PC-9 (cell line): ENCODE measurements at places on chromosomes 1 and 21. TPM values are rescaled to one million over a fixed set of nuclear protein-coding genes. Genes with fewer than 3 reads are reported as not detected.
A peak's percentile ranks its signal among the peaks of the same experiment; 100 is the strongest.

GRCh38 chr1:51559064-51559500, 40.0 kb upstream of the EPS15 start:
- DNase-seq: no peak

GRCh38 chr21:42291003-42291750, 24.0 kb downstream of the TFF3 start:
- no peak for DNase-seq

- no peak for DNase-seq
Observed at GRCh38 chr1:226424221-226425003, 16.5 kb upstream of the PARP1 start.

DNA sequence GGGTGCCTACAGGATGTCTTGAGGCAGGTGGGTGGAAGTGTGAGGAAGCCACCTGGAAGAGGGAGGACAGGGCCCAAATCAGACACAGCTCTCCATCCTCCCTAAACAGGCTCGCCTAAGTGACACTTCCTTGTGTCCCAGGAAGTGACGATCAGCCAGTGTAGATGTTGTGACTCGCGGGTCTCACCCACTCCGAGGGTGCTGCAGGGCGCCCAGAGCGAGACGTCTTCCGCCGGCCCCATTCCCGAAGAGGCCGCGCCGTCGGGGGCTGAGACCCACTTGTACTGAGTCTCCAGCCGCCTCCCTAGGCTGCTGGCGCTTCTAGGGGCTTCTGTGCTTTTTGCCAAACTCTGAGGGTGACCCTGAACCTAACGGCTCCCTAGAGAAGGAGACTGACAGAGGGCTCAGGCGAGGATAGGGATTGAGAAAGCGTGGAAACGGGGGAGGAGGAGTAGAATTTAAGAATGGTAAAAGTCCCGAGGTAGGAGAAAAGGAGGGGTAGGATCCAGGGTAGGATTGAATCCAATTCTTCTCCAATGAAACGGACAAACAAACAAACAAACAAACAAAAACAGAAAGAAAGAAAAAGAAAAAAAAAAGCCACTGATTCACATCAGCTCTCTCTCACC, 543 bp upstream of the MARK1 start:
- no peak for DNase-seq

Gene SERPINC1
- total RNA-seq: 0.44 TPM in 1 of 2 replicates, not detected in the other

Gene EDN2
- 0.43 and 0.48 TPM in 2 replicates for total RNA-seq

- peak; percentile 39 for DNase-seq
Observed at GRCh38 chr1:238658763-238659162, 727.6 kb upstream of the CHRM3 start.

GRCh38 chr1:53535846-53536245, 76.6 kb downstream of the DMRTB1 start:
- DNase-seq: no peak

- no peak for DNase-seq
Observed at GRCh38 chr1:113981962-113982931, 3.0 kb downstream of the OLFML3 start.

DNA sequence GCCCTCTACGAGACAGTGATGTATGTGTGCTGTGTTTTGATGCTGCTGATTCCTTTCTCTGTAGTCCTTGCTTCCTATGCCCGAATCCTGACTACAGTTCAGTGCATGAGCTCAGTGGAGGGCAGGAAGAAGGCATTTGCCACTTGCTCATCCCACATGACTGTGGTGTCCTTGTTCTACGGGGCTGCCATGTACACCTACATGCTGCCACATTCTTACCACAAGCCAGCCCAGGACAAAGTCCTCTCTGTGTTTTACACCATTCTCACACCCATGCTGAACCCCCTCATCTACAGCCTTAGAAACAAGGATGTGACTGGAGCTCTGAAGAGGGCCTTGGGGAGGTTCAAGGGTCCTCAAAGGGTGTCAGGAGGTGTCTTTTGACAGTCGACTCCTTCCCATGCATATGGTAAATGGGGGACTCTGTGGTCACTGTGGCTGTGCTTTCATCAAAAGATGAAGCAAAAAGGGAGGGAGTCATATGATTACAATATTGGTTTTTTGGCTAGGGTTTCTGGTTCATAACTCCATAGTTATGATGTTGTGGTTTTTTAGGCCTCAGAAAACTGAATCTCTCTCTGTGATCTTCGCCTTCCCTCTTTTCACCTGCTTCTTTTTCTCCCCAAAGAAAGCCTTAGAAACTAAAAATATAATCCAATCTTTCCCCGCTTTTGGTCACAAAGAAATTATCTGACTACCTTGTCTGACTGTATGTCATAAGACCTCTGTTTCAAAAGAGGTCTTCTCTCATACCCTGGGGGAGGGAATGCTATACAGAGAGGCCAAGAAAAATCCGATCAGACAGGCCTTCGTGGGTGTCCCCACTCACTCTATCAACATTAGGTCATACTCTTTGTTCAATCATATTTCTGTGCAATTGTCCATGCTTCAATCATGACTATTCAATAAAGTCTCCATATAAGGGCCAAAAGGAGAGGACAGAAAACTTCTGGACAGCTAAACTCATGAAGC, 4.2 kb downstream of the OR2T1 start:
- DNase-seq: no peak

- no peak for DNase-seq
Observed at GRCh38 chr1:181726320-181727012, 243.1 kb downstream of the CACNA1E start.

DNA sequence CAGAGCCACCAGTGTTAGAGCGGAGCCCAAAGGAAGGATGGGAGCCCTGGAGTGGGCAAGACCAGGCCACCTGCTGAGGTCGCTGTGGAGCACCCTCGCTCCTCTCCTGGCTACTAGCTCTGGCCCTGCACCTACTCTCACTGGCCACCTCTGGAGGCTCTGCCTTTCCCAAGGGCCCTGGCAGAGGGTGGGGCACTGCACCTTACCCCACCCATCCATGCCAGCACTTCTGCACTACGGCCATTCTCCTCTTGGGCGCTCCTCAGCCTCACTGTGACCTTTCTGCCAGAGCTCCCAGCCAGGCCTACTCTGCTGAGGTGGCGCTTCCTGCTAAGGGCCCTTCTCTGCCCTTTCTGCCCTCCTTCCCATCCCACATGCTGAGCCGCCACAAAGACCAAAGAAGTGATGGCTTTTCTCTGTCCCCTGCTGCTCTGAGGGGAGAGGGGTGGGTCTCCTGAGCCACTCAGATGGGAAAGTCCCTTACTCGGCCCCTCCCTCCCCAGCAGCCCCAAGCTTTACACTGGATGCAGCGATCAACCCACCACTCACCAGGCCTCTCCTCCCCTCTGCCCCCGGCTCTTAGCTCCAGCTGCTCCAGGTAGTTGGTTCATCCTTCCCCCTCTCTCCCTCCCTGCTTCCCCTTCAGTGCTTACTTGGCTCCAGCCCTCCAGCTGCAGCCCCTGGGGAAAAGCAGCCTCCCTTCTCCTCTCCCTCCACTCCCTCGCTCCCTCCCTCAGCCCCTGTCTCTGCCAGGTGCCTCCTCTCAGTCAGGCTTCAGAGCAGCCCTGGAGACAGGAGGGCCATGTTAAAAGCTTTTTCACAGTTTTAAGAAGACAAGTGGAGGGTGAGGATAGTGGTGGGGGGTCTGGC, 14.8 kb upstream of the TMEM222 start:
- no peak for DNase-seq

DNA sequence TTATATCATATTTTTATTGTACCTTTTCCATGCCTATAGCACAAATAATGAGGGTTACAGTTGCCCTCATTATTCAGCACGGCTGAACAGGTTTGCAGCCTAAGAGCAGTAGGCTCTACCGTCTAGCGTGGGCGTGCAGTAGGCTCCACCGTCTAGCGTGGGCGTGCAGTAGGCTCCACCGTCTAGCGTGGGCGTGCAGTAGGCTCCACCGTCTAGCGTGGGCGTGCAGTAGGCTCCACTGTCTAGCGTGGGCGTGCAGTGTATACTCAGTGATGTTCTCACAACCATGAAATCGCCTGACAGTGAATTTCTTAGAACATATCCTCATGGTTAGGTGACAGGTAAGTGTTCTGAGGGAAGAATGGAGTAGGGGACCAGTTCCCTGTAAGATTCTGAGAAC, 84.9 kb downstream of the DYRK1A start:
- no peak for DNase-seq

DNA sequence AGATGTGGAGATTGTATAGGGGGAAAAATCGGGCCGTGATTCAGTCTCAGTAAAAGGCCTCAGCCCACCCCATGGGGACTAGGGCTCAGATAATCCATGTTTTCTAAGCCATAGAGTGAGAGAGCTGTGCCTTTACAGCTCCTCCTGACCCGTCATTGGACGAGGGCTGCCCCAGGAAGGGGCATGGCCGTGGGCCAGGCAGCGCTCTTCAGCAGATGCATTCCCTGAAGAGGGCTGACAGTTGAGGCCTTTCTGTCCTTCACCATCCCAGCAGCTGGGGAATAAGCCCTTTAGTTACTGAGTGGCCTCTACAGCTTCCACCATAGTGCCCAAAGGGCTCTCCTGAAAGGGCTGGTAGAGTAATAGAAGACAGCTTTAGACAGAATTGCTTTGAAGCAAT, 57.2 kb downstream of the ST3GAL3 start:
- DNase-seq: no peak

GRCh38 chr1:16091296-16091695, 17.8 kb upstream of the FAM131C start:
- DNase-seq: peak; percentile 74

- DNase-seq: peak; percentile 56
Observed at GRCh38 chr1:30977105-30977504, 68.5 kb upstream of the SDC3 start.

DNA sequence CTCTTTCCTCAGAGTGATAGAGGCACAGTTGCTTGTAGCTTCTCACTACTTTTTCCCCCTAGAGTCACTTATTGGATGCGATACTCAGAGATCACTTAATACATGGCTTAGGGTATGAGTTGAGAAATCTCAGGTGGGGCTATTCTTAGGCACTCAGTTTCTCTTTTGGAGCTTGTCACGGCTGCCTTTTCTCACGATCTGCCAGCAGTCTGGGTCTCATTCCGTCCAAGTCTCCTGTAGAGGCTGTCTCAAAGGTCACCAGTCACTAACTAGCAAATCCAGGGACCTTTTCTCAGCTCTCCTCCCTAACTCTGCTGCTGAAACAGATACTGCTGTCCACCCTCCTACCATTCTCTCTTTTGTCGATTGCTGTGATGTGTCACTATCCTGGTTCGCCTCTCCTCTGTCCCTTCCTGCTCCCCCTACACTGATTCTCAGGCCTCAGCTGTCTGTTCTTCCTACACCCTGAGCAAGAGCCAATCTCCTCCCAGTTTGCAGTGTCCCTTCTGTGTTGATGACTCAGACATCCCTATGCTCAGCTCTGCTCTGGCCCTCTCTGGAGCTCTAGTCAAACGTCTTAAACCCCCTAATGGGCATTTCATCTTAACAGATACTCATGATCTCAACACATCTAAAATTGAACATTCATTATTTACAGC, 12.4 kb downstream of the ATP1A2 start:
- DNase-seq: peak; percentile 9

Gene TDRD10
- total RNA-seq: not detected in 2 replicates

- DNase-seq: no peak
Observed at GRCh38 chr1:162631546-162632191, 595 bp upstream of the DDR2 start.

Gene IL6R
- total RNA-seq: 1.5 and 3.2 TPM in 2 replicates

- no peak for DNase-seq
Observed at GRCh38 chr1:72007312-72007711, 275.0 kb downstream of the NEGR1 start.

DNA sequence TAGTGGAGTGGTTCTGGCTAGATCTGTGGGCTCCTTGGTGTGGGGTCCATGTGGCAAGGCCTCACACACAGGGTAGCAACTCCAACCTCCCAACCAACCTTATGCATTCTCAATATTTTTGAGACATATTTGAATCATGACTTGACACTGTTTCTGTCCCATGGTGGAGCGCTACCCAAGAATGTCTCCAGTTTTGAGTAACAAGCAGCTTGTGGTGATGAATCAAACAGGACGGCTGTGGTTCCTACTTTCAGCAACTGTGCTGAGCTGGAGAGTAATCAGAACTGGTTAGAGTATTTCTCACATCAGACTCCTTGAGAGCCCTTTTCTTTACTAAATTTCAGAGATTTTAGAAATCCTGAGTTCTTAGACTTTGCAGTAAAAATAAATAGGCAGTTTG, 3.1 kb downstream of the LCE3D start:
- DNase-seq: no peak

Gene TMEM269
- 0.28 and 1.0 TPM in 2 replicates for total RNA-seq

GRCh38 chr1:208161005-208161404, 83.2 kb downstream of the PLXNA2 start:
- no peak for DNase-seq

Gene CCDC30
- total RNA-seq: 6.9 and 10.2 TPM in 2 replicates

GRCh38 chr1:27394282-27394658, 1.8 kb downstream of the GPR3 start:
- no peak for DNase-seq

Gene SPOCD1
- 10.2 and 14.6 TPM in 2 replicates for total RNA-seq

- DNase-seq: no peak
Observed at GRCh38 chr1:20682571-20683236, 21.5 kb upstream of the DDOST start.

- DNase-seq: no peak
Observed at GRCh38 chr21:41877901-41878830, 978 bp downstream of the PRDM15 start.

DNA sequence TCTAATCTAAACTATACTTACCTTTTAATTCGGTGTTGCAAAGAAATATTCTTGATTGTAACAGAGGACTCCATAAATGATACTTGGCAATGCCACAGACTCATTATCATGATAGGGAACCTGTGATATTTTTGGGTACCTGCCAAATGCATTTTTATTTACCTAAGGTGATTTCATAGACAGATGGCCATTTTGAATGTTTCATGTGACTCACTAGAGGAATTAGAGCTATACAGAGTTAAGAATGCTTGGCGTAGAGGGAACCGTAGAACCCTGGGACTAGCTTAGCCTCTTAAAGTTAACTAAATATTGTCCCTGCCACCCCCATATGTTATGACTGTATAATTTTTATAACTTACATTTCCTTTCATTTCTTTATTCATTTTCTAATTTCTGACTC, 136.1 kb downstream of the DISP1 start:
- DNase-seq: no peak

- no peak for DNase-seq
Observed at GRCh38 chr1:64499966-64500365, 30.0 kb downstream of the CACHD1 start.

Gene S100A12
- not detected in 2 replicates for total RNA-seq

Gene TSPEAR
- not detected in 2 replicates for total RNA-seq

Gene CDCP2
- not detected in 2 replicates for total RNA-seq

- DNase-seq: peak; percentile 80
Observed at GRCh38 chr1:58870298-58870676, 86.4 kb upstream of the JUN start.

GRCh38 chr1:26978901-26979300, 14.6 kb upstream of the TRNP1 start:
- DNase-seq: no peak
